Mesenteric fat pad (tissue), 1 donor: ENCODE measurements at places on chromosomes 5 and 9.

DNA sequence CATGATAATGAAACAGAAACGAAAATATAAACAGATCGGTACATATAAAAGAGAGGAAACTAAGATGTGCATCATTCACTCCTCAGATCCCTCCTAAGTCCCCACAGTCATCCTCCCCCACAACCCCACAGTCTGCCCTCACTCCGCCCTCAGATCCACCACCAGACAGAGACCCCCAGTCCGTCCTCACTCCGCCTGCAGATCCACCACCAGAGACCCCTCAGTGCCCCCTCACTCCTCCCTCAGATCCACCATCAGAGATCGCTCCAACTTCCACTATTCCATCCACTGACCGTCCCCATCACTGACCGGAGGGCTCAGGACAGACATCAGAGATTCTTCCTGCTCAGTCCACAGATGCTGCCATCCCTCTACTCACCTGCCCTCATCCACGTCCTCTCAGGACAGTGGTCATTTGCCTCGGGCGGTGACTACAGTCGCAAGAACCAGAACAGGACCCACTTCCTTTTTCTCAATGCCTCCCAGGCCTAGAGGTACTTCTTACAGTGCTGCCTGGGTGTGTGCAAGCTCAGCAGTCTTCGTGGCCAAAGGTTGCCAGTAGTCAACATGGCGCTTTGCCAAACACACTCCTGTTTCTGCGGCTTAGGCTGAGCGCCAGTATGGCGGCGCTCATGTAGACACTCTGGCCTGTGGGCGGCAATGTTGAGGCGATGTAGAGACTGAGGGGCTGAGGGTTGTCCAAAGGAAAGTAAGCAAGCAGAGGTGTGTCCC, 8.3 kb upstream of the SPATA31C1 start:
- no peak for DNase-seq

GRCh38 chr9:123772967-123773366, 157.0 kb downstream of the DENND1A start:
- DNase-seq, result no peak

DNA sequence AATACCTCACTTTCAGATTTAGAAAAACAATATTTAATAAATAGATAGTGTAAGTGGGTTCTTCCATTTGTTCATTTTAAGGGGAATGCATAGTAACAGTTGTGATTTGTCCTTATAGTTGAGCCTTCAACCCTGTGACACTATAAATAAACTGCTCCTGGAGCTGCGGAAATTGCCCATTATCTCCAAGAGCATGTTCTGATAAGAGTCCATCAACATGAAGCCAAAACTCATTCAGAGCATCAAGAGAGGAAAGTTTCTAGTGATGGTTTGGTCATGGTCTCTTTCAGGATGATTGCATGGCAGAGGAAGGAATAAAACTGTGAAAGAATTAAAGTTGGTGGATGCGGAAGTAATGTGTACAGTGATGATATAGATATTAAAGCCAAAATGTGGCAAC, 772.1 kb upstream of the DMAC1 start:
- no peak for DNase-seq

DNA sequence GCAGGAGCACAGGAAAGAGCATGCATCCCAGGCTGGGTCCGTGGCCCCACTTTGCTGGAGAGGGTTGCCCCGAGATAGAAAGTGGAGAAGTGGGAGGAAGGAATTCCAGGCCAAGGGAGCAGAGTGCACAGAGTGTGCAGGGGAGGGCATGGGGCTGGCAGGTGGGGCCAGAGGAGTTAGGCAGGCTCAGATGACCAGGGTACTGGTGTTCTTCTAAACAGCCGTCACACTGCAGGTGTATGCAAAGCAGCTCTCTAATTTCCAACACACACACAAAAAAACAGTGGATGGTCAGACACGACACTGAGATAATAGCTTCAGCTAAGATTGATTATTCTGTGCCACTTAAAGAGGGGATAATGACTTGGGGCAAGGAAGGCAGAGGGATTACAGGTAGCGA, 212.2 kb downstream of the MTRR start:
- no peak for DNase-seq

GRCh38 chr5:58484505-58484904, 6.7 kb upstream of the GAPT start:
- no peak for DNase-seq

DNA sequence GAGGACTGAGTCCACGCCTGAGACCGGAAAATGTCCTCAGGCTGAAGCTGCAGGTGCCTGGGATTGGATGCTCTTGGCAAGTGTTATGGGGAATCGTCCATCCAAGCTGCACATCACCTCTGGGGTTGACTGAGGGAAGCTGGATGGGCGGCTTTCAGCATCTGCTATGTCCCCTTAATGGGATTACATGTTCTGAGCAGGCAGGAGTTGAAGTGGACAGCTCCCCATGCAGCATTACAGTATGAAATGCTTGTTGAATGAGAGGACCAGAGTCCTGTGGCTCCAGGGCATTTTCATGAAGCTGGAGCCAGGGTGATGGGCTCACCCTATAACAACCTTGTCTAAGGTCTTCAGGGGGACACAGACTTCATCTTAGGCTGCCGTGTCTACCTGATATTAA, 270.9 kb downstream of the HSPA4 start:
- DNase-seq, result no peak

GRCh38 chr5:133489632-133490031, 122.7 kb downstream of the FSTL4 start:
- DNase-seq, result no peak

DNA sequence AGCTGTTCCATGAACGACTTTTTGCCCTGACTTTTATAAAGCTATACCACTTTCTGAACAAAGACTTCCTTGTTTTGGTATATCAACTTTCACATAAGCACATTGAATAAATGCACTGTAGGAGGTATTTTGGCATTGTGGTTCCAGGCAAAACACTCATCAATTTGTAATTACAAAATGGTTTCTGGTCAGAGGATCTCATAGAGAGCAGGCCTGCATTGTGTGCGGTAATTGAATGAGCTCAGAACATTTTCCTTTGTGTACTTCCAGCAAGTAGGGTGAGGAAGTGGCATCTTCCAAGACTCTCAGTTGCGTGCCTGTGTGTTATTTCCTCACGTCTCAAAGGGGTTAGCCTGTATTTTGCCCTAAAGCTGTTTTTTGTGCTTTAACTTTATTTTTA, 89.2 kb downstream of the PDE6A start:
- DNase-seq, result no peak

GRCh38 chr5:127567026-127567768, 49.8 kb downstream of the PRRC1 start:
- DNase-seq, result no peak

DNA sequence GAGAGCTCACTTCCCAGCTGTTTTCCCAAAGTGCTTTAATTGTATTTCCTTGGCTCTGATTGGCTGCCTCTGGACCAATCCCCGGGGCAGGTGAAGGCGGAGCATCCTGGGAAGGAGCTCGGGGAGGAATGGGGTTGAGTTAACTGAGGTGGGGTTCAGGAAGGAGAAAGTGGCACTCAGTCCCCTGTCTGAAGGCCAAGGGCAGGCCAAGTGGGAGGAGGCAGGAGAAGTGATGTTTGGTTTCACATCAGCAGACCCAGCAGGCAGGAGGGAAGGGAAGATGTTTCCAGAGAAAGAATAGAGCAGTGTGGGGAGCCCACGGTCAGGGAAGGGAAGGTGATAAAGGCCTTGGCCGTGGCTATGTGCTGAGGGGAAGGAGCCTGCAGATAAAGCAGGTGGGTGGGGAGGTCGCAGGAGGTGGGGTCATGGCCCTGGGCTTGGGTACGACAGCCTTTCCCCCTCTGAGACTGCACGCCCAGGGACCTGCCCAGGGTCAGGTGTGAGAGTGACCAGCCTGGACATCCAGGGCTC, 3.1 kb downstream of the TSPAN17 start:
- DNase-seq, result no peak

DNA sequence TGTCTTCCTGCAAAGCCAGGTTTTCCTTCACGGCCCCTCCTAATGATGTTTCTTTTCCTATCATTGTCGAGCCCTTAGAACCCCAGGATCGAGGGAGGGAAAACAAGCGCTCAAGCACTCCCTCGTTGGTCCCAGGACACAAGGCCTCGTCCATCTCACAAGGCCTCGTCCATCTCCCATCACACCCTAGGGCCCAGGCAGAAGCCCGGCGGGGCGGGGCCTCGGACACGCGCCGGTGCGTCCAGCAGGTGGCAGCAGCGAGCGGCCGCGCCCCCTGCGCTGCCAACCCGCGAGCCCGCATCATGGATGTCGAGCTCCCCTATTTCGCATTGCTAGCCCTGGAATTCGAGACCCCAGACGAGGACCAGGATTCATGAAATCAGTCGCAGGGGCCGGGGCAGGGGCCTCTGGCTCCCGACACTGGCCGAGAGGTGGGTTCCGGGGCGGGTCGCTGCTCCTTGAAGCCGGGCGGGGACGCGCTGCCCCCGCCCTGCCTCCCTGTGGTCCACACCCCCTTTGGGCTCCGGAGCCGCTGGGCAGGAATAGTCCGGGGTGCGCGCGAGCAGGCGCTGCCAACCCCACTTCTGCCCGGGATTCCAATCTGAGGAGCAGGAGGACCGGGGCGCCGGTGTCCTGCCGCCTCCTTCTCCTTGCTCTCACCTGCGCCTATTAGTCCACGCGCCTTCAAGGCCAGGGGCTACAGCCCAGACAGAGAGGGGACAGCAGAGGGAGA, at the start of gene ABLIM3:
Gene ABLIM3, plus strand, starts transcription at position 270 of the 733 bp plus-strand sequence. CDS start 603 bp downstream, outside the sequence.
- peak; percentile 94 for DNase-seq

- DNase-seq, result no peak
Observed at GRCh38 chr9:20880271-20880670, 151.2 kb downstream of the HACD4 start.

GRCh38 chr5:74098456-74098855, 472.5 kb downstream of the ARHGEF28 start:
- no peak for DNase-seq

DNA sequence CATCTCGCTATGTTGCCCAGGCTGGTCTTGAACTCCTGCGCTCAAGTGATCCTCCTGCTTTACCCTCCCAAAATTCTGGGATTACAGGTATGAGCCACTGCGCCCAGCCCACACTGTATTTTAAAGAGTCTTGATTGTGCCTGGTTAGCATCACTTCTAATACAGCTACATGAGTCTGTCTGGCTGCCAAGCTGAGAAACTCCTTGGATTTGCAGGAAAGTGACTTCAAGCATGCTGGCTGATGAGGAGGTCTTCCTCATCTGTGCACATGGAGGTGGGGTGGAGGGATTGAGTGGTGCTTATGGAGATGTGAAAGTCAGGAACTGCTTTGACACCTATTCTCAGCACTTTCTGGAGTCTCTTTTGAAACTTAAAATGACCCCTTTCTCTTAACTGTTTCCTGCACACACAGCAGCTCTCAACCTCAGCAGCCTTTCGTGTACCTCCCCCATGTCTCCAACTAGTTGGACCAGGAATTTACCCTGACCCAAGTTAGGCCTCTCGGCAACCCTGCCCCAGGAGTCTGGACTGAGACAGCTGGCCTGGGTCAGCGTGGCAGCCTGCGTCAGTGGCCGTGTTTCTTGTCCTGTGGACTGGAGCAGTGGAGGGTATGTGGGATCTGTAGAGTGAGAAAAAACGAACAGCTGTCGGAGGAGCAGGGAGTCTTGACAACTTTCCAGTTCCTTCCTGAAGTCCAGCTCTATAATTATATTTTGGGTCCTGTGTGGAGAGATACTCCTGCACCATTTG, 72.5 kb downstream of the ACER2 start:
- no peak for DNase-seq
